ENCODE measurements at places on chromosomes 3 and 15. TPM values are rescaled to one million over a fixed set of nuclear protein-coding genes. Genes with fewer than 3 reads are reported as not detected.

PLCH1 gene
- 0.08 TPM for total RNA-seq

ANKRD34C gene
- not detected for total RNA-seq

LRRC31 gene
- not detected for total RNA-seq

FOXB1 gene
- 0.19 TPM for total RNA-seq

CDCP1 gene
- total RNA-seq = 0.57 TPM

PLSCR4 gene
- not detected for total RNA-seq

NANOGP8 gene
- total RNA-seq = not detected

SERINC4 gene
- not detected for total RNA-seq

PTH1R gene
- not detected for total RNA-seq

RTP3 gene
- not detected for total RNA-seq

ADGRG7 gene
- total RNA-seq = not detected

GOLGA6A gene
- not detected for total RNA-seq

ANXA2 gene
- total RNA-seq = 223 TPM

FAM81A gene
- 0.37 TPM for total RNA-seq

CNTN6 gene
- not detected for total RNA-seq

FEZF2 gene
- not detected for total RNA-seq

CAND2 gene
- 5.0 TPM for total RNA-seq

EOGT gene
- total RNA-seq = 14.9 TPM

CTXN2 gene
- not detected for total RNA-seq

ADAMTSL3 gene
- 0.09 TPM for total RNA-seq

AADAC gene
- total RNA-seq = 0.25 TPM

PRR20G gene
- total RNA-seq = not detected

STRIT1 gene
- not detected for total RNA-seq

TMEM115 gene
- 17.2 TPM for total RNA-seq

PCSK6 gene
- 0.16 TPM for total RNA-seq

SLC2A2 gene
- total RNA-seq = not detected

ALG1L2 gene
- total RNA-seq = 3.0 TPM

HRG gene
- total RNA-seq = not detected

GPR62 gene
- not detected for total RNA-seq

CCDC80 gene
- total RNA-seq = not detected

SENP8 gene
- total RNA-seq = 1.6 TPM

ECE2 gene
- total RNA-seq = not detected

PFN2 gene
- 12.9 TPM for total RNA-seq

MYZAP gene
- total RNA-seq = 0.58 TPM

RBMS3 gene
- total RNA-seq = 0.62 TPM

ZIC1 gene
- total RNA-seq = not detected

CNTN3 gene
- not detected for total RNA-seq

SV2B gene
- 0.03 TPM for total RNA-seq

SPINK8 gene
- total RNA-seq = not detected

CCNB2 gene
- total RNA-seq = 1.5 TPM

HYAL3 gene
- 6.2 TPM for total RNA-seq

SLC9A9 gene
- total RNA-seq = 11.2 TPM

CFAP161 gene
- total RNA-seq = 0.35 TPM

CISH gene
- total RNA-seq = 37.4 TPM

PPM1M gene
- total RNA-seq = 63.4 TPM

DNAH1 gene
- 72.0 TPM for total RNA-seq

RARB gene
- total RNA-seq = not detected

WNT5A gene
- total RNA-seq = 0.09 TPM

CACNA2D2 gene
- total RNA-seq = 8.9 TPM

CPN2 gene
- not detected for total RNA-seq

DCUN1D1 gene
- total RNA-seq = 33.2 TPM

CD96 gene
- total RNA-seq = 203 TPM

GOLGA8M gene
- 2.2 TPM for total RNA-seq

TMC3 gene
- not detected for total RNA-seq

DPPA2 gene
- total RNA-seq = not detected

Measured in T-cell (primary cell).